ENCODE measurements at places on chromosomes 7 and 10. TPM values are rescaled to one million over a fixed set of nuclear protein-coding genes. Genes with fewer than 3 reads are reported as not detected.

DNA sequence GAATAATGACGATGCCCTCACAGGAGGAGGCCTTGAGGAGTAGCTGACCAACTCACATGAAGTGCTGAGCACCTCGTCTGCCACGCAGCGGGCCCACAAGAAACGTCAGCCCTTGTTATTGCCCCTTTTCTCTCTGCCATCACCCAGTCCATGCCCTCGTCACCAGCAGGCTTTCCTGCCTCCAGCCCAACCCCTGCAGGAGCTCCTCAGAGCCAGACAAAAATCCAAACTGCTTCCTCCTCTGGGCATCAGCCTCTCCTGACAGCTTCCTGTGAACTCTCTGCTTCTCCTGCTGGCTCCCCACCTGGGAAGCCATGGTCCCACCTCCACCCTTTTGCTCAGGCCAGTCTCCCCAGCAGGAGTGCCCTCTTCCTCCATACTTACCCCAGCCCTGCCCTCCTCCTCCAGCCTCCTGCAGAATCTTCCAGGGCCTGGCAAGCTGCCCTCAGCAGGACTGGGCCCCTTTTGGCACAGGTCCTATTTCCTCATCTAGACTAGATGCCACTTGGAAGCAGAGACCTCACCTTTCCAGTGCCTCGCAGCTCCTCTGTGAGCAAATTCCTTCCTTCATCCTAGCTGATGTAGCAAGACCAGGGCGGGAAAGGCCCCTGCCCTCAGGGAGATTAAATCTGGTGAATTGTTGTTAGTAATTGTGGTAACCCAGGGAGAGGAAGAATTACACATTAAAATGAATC is 115.1 kb downstream of the C10orf105 start:
- H3K27ac ChIP-seq = no peak overlapping the region
- H3K36me3 ChIP-seq = no peaks in the 10 kb centered on the region
- no peaks in the 10 kb centered on the region for H3K27me3 ChIP-seq
- H3K4me1 ChIP-seq = peaks cover 6% of the 10 kb centered on the region
- DNase-seq = no peak

GRCh38 chr7:143316492-143316891 is 581 bp downstream of the CLCN1 start:
- no peaks in the 10 kb centered on the region for H3K36me3 ChIP-seq
- H3K27ac ChIP-seq = no peak overlapping the region
- DNase-seq = no peak
- H3K4me1 ChIP-seq = no peaks in the 10 kb centered on the region
- no peaks in the 10 kb centered on the region for H3K27me3 ChIP-seq

- H3K36me3 ChIP-seq = no peaks in the 10 kb centered on the region
- no peak overlapping the region for H3K4me3 ChIP-seq
- no peaks in the 10 kb centered on the region for H3K27me3 ChIP-seq
Observed at GRCh38 chr7:66054063-66054462, 21.6 kb upstream of the ASL start.

- peaks cover 4% of the 10 kb centered on the region for H3K4me1 ChIP-seq
- no peak for DNase-seq
- H3K27me3 ChIP-seq = peaks cover 6% of the 10 kb centered on the region
- no peak overlapping the region for H3K27ac ChIP-seq
Observed at GRCh38 chr7:2471022-2471329, 5.2 kb downstream of the GRIFIN start.

DNA sequence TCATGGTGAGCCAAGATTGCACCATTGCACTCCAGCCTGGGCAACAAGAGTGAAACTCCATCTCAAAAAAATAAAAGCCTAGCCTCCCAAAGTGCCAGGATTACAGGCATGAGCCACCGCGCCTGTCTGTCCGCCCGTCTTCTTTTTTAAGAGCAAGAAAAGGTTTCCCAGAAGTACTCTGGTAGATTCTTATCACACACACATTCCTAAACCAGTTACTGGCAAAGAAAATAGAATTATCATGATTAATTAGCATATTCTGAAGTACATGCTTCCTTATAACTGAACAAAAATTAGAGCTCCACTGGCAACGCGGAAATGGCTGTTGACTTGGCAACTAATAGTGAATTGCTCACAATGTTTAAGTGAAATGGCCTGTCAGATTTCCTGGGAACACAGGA is 87.0 kb downstream of the ADK start:
- no peak for DNase-seq
- H3K4me1 ChIP-seq = no peaks in the 10 kb centered on the region
- H3K27me3 ChIP-seq = no peaks in the 10 kb centered on the region
- peaks cover 2% of the 10 kb centered on the region for H3K36me3 ChIP-seq

Gene TPST1
- total RNA-seq = 1.9 TPM
